ENCODE measurements at places on chromosomes 5 and 9. TPM values are rescaled to one million over a fixed set of nuclear protein-coding genes. Genes with fewer than 3 reads are reported as not detected.

Gene CAVIN4
- total RNA-seq: 0.19 TPM

Gene LCP2
- 318 TPM for total RNA-seq

Gene C5
- 1.9 TPM for total RNA-seq

Gene BAAT
- not detected for total RNA-seq

Gene DOCK2
- total RNA-seq: 222 TPM

GRCh38 chr5:135069016-135069770 lies 35.2 kb upstream of the PITX1 start:
- DNase-seq: no peak
- no peak overlapping the region for H3K4me3 ChIP-seq
- no peaks in the 10 kb centered on the region for H3K27me3 ChIP-seq
- no peaks in the 10 kb centered on the region for H3K36me3 ChIP-seq
- H3K27ac ChIP-seq: no peak overlapping the region
- no peaks in the 10 kb centered on the region for H3K4me1 ChIP-seq

- H3K27me3 ChIP-seq: no peaks in the 10 kb centered on the region
- DNase-seq: no peak
- no peak overlapping the region for H3K27ac ChIP-seq
- no peaks in the 10 kb centered on the region for H3K36me3 ChIP-seq
These were observed 117.7 kb downstream of the HOMER1 start for GRCh38 chr5:79396265-79396664.

GRCh38 chr9:36789886-36790285 lies 217.2 kb downstream of the MELK start:
- H3K4me3 ChIP-seq: no peak overlapping the region
- no peak for DNase-seq
- no peaks in the 10 kb centered on the region for H3K27me3 ChIP-seq
- H3K27ac ChIP-seq: no peak overlapping the region
- H3K36me3 ChIP-seq: no peaks in the 10 kb centered on the region
- no peaks in the 10 kb centered on the region for H3K4me1 ChIP-seq

GRCh38 chr5:2524620-2525019 lies 226.9 kb downstream of the IRX2 start:
- no peak for DNase-seq
- H3K4me3 ChIP-seq: no peak overlapping the region
- no peaks in the 10 kb centered on the region for H3K27me3 ChIP-seq
- no peaks in the 10 kb centered on the region for H3K4me1 ChIP-seq
- H3K27ac ChIP-seq: no peak overlapping the region

DNA sequence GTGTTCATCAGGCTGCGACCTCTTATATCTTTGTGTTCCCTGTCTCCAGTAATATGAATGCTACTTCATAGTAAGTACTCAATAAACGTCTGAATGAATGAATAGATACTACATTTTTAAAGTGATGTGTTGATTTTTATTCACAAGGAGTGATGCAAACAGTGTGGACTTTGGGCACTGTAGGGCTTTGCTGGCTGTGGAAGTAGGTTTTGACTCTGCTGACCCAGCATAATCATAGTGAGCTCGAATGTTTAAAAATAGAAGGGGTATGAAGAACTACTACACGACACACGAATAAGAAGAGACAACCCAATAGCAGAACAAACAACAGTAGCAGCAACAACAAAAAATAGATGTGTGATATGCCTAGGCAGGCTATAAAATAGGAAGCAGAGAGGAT lies 147.4 kb downstream of the SH3GL2 start:
- H3K27me3 ChIP-seq: no peaks in the 10 kb centered on the region
- H3K36me3 ChIP-seq: no peaks in the 10 kb centered on the region
- no peaks in the 10 kb centered on the region for H3K4me1 ChIP-seq
- H3K4me3 ChIP-seq: no peak overlapping the region

- no peaks in the 10 kb centered on the region for H3K27me3 ChIP-seq
- no peak overlapping the region for H3K4me3 ChIP-seq
- H3K27ac ChIP-seq: no peak overlapping the region
- H3K36me3 ChIP-seq: no peaks in the 10 kb centered on the region
- DNase-seq: no peak
- H3K4me1 ChIP-seq: peaks cover 25% of the 10 kb centered on the region
These were observed 4.2 kb downstream of the DHX29 start for GRCh38 chr5:55303238-55303690.

Measured in CD4-positive, alpha-beta memory T cell (primary cell).